ENCODE measurements at places on chromosomes 12 and 14.
A peak's percentile ranks its signal among the peaks of the same experiment; 100 is the strongest.

- DNase-seq: no peak
Measured at GRCh38 chr12:67968321-67968720, 20.9 kb upstream of the IFNG-AS1 start.

- DNase-seq: peak; percentile 94
Measured at GRCh38 chr12:22101749-22102243, 55.8 kb downstream of the CMAS start.

DNA sequence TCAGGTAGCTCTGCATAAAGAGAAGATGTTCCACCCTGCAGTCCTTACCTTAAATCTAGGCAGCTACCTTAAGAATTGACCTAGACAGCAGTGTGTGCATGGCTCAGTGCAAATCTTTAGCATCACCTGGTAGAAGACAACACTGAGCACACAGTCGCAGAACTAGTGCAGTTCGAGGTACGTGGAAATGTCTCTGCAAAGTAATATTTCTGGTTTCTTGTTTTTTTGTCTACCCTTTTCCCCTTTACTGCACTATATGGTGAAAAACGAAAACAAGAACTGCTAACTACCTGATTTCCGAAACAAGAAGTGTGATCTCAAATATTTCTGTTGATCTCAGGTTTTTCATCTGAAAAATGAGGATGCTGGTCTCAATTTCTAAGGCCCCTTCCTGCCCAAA is 82.5 kb downstream of the ETV6 start:
- no peak for DNase-seq

GRCh38 chr12:3655328-3655900 is 97.5 kb downstream of the CRACR2A start:
- DNase-seq: peak; percentile 22

DNA sequence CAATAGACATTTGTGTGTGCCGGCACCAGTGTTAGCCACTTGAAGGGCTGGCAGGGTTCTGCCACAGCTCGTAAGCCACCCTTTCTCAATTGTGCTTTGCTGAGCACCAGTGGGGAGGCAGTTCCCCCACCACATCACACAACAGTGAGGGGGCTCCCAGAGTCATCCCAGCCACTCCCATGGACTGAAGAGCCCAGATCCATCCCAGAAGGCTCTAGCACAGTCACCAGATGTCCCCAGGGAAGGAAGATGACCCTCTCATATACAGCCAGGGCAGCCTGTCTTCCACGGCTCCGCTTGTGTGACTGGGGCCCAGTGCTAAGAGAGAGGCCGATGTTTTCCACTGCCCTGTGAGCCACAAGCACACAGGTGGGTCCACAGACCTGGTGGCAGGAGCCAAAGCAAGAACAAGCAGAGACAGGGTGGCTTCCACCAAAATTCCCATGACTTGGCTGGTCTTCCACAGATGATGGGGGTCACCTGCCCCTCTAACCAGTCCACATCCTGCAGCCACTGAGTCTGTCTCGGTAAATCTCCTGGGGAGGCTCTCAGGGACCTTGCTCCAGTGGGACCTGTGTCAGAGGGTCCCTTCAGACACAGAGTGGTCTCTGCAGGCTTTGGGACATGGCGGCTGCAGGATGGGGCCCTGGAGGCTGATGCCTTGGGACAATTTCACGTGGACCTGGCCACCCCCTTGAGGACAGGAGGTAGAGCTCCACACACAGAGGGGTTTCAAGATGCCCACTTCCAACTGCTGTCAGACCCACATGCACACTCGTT is 71.9 kb upstream of the DDX11 start:
- DNase-seq: no peak
